Natural killer cell (primary cell): ENCODE measurements at places on chromosomes 1 and 21.

DNA sequence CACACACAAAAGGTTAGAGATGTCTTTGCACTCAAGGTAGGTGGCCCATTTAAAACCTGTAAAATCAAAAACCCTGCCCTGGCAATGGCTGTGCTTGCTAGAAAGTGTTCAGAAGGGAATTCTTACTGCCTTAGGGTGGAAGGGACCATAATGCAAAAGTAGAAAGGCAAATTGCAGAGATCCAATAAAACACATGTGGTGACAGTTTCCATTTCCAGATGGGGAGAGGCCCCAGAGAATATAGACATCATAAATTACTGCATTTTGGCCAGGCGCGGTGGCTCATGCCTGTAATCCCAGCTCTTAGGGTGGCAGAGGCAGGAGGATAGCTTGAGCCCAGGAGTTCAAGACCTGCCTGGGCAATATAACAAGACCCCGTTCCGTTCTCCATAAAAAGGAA, 13.0 kb downstream of the FMO1 start:
- DNase-seq, result no peak
- no peaks in the 10 kb centered on the region for H3K36me3 ChIP-seq
- no peak overlapping the region for H3K27ac ChIP-seq
- no peaks in the 10 kb centered on the region for H3K27me3 ChIP-seq
- no peak overlapping the region for H3K4me3 ChIP-seq

- H3K4me3 ChIP-seq, result no peak overlapping the region
- peak; percentile 74 for DNase-seq
- no peaks in the 10 kb centered on the region for H3K27me3 ChIP-seq
- H3K27ac ChIP-seq, result peak overlapping the region; percentile 63
Measured at GRCh38 chr1:67170751-67171573, 4.7 kb downstream of the IL23R start.

GRCh38 chr1:204846546-204846945, 24.1 kb upstream of the NFASC start:
- H3K36me3 ChIP-seq, result no peaks in the 10 kb centered on the region
- no peak for DNase-seq
- H3K27me3 ChIP-seq, result no peaks in the 10 kb centered on the region
- H3K4me3 ChIP-seq, result no peak overlapping the region
- no peak overlapping the region for H3K27ac ChIP-seq

GRCh38 chr1:232524056-232524455, 105.9 kb downstream of the SIPA1L2 start:
- no peaks in the 10 kb centered on the region for H3K36me3 ChIP-seq
- DNase-seq, result no peak
- H3K4me1 ChIP-seq, result peaks cover 14% of the 10 kb centered on the region

DNA sequence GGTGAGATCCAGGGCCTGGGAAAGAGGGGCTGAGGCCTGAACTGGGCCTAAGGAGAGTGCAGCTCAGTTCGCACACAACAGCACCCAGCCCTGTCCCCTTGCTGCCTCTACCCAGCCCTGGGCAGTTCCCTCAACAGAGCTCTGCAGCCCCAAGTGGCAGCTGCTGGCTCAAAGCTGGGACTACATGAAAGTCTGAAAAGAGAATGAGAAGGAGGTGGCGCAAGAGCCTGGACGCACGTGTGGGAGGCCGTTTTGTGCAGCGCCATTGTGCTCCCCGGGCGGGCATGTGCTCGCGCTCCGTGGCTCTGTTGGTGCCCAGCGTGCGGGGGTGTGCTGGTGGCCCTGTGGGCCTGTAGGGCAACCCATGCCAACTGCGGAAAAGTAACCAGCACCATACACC, 10.3 kb downstream of the GPR37L1 start:
- no peak for DNase-seq
- peaks cover 38% of the 10 kb centered on the region for H3K36me3 ChIP-seq
- no peak overlapping the region for H3K27ac ChIP-seq
- no peak overlapping the region for H3K4me3 ChIP-seq

DNA sequence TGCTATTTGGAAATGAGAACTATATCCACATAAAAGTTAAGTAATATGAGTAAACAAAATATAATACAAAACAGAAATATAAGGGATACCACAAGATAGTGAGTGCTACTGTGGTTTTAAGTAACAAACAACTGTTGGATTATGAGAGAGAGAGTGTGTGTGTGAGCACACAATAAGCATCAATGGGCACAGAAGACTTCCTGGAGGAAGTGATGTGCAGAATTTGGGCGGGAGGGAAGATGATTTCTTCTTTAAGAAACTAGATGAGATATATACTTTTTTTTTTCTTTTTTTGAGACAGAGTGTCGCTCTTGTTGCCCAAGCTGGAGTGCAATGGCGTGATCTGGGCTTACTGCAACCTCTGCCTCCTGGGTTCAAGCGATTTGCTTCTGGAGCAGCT, 7.9 kb upstream of the IER5 start:
- H3K4me1 ChIP-seq, result no peaks in the 10 kb centered on the region
- H3K4me3 ChIP-seq, result no peak overlapping the region
- H3K36me3 ChIP-seq, result no peaks in the 10 kb centered on the region
- H3K27me3 ChIP-seq, result no peaks in the 10 kb centered on the region

DNA sequence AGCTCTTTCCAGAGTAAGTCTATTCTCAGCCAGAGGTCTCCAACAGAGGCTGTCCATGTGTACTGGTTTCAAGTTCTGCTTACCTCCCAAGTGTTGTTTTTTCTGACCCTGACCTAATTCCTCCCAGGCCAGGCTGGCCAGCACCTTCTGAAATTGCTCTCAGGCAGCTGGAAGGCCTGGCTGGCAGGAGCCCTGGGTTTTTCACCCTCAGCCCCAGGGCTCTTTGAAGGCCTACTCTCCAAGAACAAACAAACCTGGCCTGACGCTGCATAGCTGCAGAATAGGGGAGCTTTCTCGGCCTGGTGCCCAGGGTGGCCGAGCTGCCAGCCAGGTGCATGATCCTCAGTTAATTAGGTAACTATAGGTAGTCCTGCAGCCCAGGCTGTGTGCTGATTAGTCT, 147.5 kb downstream of the CACNA1E start:
- no peaks in the 10 kb centered on the region for H3K36me3 ChIP-seq
- H3K4me1 ChIP-seq, result no peaks in the 10 kb centered on the region
- no peak overlapping the region for H3K27ac ChIP-seq
- H3K4me3 ChIP-seq, result no peak overlapping the region

GRCh38 chr1:176829261-176829660, 335.3 kb downstream of the ASTN1 start:
- no peaks in the 10 kb centered on the region for H3K4me1 ChIP-seq
- no peak for DNase-seq
- no peaks in the 10 kb centered on the region for H3K36me3 ChIP-seq
- no peaks in the 10 kb centered on the region for H3K27me3 ChIP-seq

DNA sequence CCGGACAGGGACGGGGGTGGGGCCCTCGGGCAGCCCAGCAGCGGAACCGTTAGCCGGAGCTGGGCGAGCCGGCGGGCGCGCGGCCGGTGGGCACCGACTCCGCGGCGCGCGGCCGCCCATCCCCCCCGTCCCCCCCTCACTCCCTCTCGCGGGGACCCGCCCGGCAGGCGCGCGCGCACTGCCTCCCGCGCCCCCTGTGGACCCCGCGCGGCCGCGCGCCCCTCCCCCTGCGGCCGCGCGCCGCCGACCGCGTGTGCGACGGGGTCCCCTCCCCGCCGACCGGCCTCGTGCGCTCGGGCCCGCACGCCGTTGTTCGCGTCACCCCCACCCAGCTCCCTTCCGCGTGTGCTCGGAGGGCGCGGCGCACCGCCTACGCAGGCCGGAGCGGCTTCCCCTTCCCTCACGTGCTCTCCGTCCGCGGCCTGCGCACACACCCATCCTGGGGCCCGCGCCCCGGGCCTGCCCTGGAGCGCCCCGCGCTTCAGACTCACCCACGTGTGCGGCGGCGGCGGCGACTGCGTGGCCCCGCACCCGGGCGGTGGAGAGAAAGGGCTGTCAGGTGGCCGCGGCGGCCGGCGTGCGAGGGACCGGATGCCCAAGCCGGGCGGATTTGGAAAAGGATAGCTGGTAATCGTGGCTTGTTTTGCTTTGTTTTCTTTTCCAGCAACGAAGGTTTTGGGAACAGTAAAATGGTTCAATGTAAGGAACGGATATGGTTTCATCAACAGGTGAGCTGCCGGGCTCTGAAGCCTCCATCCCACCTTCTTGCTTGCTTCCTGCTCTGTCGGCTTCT, 717 bp downstream of the YBX1 start:
- peak; percentile 61 for DNase-seq
- peak overlapping the region; percentile 79 for H3K4me3 ChIP-seq
- peaks cover 15% of the 10 kb centered on the region for H3K36me3 ChIP-seq
- no peaks in the 10 kb centered on the region for H3K27me3 ChIP-seq

DNA sequence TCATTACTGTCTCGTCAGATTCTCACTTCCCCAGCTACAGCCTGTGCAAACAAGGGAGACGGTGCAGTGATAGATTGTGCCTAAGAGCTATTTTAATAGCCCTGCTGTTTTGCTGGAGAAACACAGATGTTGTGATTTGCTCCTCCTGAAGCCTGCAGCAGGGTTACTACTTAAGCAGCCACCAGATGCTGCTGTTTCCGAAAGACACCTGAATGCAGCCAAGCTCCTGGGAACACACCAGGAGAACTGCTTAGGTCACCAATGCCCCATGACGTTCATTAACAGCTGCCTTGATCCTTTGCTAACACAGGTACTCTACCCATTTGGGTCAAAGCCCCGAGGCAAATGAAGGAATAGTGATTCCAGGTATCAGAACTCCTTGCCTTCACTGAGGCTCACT, 411.8 kb upstream of the DAB1 start:
- no peaks in the 10 kb centered on the region for H3K36me3 ChIP-seq
- H3K27me3 ChIP-seq, result no peaks in the 10 kb centered on the region
- no peak overlapping the region for H3K27ac ChIP-seq
- no peak for DNase-seq
- no peak overlapping the region for H3K4me3 ChIP-seq
- no peaks in the 10 kb centered on the region for H3K4me1 ChIP-seq

DNA sequence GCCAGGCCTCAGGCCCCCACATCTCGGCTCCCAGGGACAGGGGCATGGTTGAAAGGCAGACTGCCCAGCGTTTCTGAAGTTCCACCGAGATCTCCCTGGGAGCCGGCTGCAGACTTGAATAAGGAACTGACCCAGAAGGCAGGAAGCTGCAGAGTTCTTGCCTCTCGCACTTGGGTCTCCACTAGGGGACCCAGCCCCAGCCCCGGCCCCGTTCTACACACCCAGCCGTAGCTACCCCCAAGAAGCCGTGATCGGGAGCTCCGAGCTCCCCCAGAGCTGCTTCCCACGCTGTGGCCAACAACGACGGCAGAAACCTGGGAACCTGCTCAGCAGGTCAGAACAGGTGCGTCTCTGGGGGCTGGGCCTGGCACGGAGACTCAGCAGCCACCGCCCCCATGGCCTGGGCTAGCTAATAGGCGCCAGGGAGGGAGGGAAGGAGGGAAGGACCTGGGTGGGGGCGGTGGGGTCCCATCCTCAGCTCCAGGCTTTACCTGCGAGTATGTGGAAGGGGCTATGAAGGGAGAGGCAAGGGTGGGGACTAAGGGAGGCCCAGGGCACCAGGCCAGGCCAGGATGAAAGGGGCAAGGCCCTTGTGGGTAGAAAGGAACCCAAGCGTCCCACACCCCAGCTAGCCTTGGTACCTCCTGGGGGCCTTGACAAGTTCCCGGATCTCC, at the start of gene NECTIN4:
TSS of gene NECTIN4 (minus strand) at position 308 of the 674 bp plus-strand sequence. CDS start at position 46, 262 bp downstream.
- H3K27ac ChIP-seq, result no peak within 1 kb of the TSS
- no peak within 1 kb of the TSS for H3K4me3 ChIP-seq
- H3K36me3 ChIP-seq, result no peaks in the 10 kb centered on the region
- no peak for DNase-seq

GRCh38 chr21:28444111-28444510, 548.6 kb downstream of the LTN1 start:
- no peaks in the 10 kb centered on the region for H3K36me3 ChIP-seq
- no peak for DNase-seq
- H3K27ac ChIP-seq, result no peak overlapping the region
- no peak overlapping the region for H3K4me3 ChIP-seq
- H3K4me1 ChIP-seq, result no peaks in the 10 kb centered on the region

DNA sequence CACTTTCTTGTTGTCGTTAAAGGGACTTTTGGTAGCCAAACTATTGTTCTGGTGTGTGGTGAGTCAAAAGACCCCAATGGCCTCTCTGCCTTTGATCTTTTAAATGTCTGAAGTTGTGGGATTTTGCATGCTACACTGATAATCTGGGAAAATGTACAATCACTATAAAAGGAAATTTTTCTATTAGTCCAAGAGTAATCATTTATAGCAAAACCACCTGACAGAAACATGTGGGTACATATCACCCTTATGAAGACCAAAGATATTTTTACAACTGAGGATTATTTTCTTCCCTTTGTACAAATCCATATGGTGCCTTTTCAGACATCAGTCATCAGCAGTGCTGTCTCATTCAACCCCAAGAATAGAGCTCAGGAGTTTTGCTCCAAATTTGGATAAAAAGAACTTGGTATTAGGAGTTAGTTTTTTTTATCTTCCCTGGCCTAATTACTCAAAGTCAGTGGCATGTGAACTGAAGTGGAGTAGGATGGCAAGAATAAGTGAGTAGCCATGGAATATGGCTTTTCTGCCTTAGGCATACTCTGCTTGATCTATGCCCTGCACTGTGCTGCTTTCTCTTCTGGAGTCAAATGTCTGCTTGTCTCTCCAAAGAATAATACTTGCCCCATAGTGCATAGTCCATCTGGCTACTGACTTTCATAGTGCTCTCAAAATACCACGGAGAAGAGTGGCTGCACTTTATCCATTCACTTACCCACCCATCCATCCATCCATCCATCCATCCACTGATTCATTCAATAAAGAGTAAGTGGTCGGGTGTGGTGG, 13.5 kb downstream of the GREM2 start:
- H3K27me3 ChIP-seq, result no peaks in the 10 kb centered on the region
- H3K4me1 ChIP-seq, result no peaks in the 10 kb centered on the region
- no peak overlapping the region for H3K27ac ChIP-seq
- no peak overlapping the region for H3K4me3 ChIP-seq
- DNase-seq, result no peak

DNA sequence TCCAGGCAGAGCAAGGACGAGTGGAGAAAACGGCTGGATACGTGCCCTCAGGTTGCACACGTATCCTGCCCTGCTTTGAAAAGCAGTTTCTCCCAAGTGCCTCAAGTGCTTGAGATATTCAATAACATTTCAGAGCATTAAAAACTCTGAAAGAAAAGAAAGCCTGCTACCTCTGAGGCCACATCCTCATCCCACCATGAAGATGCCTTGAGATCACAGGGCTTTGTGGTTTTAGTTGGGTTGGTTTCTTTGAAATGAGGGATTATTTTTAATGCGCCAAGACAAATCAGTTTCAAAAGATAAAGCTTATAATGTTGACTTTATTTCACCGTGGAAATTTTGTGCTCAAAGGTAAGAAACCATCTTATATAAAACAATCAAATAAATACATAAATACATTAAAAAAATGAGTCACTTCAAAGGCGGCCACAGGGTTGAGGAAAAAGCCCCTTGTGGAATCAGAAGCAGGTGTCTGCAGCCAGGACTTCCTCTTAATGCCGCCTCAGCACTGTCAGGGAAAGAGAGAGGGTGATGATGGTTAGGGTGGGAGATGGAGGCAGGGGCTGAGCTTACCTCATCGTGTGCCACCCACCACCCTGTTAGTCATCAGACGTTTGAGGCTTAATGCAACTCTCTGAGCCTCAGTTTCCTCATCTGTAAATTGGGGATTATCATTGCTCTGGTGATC, 1.4 kb downstream of the NPPB start:
- H3K4me3 ChIP-seq, result no peak overlapping the region
- peaks cover 28% of the 10 kb centered on the region for H3K27me3 ChIP-seq
- no peaks in the 10 kb centered on the region for H3K36me3 ChIP-seq
- H3K4me1 ChIP-seq, result no peaks in the 10 kb centered on the region
- no peak for DNase-seq
